Activated naive CD4-positive, alpha-beta T cell treated with anti-CD3 and anti-CD28 coated beads, Interleukin-2, amount 50 U/mL, for 16 hours (primary cell): ENCODE measurements at places on chromosomes 2 and 18.

- no peak for DNase-seq
Observed at GRCh38 chr2:197813093-197813787, 8.8 kb downstream of the PLCL1 start.

GRCh38 chr2:105324101-105324500 is 5.4 kb downstream of the TGFBRAP1 start:
- no peak for DNase-seq

- DNase-seq: no peak
Observed at GRCh38 chr18:35777039-35777438, 195.4 kb upstream of the RMP24 start.

- no peak for DNase-seq
Observed at GRCh38 chr18:22169889-22170420, 566 bp downstream of the GATA6 start.

DNA sequence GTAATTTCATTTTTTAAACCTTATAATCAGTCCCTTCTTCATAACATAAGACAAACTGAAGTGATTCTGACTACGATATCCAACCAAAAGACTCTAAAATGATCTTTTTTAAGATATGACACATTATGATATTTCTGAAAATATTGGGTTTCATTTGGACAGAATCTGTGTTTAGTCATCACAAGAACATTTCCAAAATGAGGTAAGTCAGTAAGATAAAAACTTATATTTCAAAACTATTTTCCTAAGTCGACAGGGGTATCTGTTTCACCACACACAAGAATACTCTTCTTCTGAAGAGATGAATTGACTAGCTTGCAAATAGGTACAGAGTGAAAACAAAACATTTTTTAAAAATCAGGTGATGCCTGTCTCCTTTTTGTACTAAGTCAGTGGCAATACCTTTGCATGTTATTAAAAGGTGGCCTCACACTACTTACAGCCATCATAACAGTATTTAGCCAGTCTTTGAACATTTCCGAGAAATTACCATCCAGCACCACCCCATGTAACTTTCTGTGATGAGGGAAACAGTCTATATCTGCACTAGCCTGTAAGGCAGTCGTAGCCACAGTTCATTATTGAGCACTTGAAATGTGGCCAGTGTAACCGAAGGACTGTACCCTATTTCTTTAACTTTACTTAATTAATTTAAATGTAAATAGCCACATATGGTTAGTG is 13.5 kb downstream of the STK39 start:
- no peak for DNase-seq

- DNase-seq: no peak
Observed at GRCh38 chr2:69641887-69642708, 1.4 kb downstream of the AAK1 start.

DNA sequence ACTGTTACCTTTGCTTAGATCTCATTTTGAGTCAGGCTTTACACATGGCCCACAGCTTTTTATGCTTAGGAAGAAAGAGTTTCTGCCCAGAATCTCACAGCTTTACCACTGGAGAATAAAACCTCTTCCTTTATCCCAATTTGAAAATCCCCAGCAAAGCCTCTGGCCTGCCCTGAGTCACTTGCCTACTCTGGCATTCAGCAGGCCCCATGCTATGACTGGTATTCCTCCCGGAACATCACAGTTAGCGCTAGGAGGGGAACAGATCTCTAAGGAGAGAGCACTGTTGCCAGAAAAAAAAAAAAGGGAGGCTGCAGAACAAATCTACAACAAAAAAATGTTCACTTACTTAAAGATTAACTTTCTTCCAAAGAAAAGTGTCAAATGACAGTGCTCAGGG is 152.9 kb upstream of the DNMT3A start:
- no peak for DNase-seq

DNA sequence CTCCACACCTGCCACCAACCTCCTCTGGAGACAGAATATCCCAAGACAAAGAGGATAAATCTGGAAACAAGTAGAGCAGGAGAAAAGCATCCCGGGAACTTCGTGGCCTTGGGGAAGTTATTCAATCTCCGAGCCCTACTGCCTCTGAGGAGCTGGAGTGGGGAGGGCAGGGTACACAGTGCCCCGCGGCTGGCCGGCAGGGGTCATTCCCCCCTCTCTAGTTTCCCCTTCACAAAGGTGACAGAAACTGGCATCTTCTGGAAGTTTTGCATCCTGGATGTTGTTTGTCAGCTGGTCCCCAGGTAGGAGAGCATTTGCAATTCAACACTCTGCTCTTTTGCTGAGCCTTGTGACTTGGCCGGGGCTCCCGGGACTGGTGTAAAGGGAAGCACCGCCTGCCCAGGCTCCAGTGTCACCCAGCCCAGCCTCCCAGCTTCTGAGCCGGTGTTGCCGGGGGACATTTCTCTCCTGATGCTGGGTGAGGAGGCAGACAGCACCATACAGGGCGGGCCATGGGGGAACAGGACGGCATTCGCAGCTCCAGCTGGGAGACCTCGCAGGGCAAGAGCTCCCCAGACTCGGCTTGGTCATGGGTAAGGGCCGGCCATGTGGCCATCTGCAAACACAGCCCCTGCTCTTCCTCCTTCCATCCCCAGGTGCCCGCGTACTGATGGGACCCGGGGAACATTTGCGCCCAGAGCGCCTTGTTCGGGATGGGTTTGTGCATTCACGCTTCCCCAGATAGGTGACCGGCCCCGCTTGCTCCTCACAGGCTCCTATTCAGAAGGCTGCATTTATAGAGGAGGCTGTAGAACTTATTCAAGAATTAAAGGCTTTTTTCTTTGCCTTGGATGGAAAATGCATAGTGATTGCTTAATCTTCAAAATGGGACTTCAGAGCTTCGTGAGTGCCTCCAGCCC is 7.4 kb upstream of the NTSR2 start:
- no peak for DNase-seq

DNA sequence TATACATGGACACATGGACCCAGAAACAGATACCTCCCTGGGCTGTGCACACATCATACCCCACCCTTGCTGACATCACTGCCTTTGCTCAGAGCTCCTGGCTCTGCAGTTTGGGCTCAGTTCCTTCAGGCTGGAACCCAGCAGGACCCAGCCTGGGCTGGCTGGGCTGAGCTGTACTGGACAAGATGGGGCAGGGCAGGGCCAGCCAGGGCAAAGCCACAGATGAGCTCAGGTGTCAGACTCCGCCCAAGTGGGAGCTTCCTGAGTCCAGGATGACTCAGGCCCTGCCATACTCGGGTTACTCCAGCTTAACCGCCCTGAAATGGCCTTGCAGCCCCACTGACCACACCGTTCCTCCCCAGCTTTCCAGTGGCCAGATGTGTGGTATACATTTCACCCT is 284.9 kb downstream of the OSR1 start:
- no peak for DNase-seq

GRCh38 chr2:6818012-6818411 is 47.7 kb downstream of the CMPK2 start:
- no peak for DNase-seq

DNA sequence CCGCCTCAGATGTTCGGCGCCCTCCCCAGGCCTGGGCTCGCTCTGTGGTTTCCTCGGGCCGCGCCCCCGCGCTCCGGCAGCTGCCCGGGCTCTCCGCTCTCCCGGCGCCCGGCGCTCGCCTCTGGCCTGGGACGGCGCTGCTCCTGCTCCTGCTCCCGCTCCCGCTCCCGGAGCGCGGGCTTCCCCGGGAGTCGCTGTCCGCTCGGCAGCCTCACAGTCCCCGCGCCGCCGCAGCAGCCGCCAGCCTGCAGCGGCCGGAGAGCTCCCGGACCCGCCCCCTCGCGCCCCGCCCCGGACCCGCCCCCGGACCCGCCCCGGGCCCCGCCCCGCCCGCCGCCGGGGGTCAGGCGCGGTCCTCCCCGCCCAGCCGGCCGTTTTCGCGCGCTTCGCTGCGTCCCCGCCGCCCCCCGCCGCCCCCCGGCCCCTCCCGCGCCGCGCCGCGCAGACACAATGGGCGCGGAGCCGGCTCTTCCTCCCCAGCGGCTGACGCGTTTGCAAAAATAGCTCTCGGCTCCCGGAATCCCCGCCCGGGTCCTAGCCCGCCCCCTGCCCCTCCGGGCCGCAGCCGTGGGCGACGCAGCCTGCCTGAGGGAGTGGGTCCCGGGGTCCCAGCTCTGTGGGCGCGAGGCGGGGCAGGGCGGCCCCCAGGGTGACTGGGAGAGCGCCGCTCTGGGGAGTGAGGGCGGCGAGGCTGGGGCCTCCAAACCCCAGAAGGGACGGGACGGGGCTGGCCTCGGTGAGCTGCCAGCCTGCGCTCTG is at the start of gene ARL4C:
Gene ARL4C (minus strand): TSS at position 247 of the 759 bp plus-strand sequence. CDS start 495 bp downstream, outside the sequence.
- peak; percentile 61 for DNase-seq

DNA sequence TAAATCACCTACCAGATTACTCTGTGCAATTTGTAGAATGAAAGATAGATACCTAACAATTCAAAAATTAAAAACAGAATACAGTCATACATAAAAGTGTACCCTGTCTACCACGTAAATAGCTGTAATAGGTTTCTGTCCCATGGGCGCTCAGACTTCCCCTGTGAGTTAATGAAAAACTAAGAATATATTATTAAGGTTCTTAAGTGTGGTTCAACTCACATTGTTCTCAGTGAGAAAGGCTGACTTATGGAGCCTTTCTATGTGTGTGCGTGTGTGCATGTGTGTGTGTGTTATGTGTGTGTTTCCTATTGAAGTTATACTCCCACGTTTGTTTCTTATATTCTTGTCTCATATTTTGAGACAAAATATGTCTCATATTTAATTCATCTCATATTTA is 114.6 kb upstream of the CD302 start:
- no peak for DNase-seq
